Adrenal gland (tissue), 19 donors: ENCODE measurements at places on chromosomes 5 and 9. TPM values are rescaled to one million over a fixed set of nuclear protein-coding genes. Genes with fewer than 3 reads are reported as not detected.

GPR21 gene
- total RNA-seq = 1.4 TPM

- H3K36me3 ChIP-seq = no peaks in the 10 kb centered on the region
- H3K4me1 ChIP-seq = peaks cover 31% of the 10 kb centered on the region
- no peak for DNase-seq
- no peaks in the 10 kb centered on the region for H3K27me3 ChIP-seq
- H3K4me3 ChIP-seq = no peak overlapping the region
Measured at GRCh38 chr9:106877345-106877744, 14.4 kb downstream of the ZNF462 start.

GRCh38 chr5:4230786-4231641, 635.4 kb downstream of the IRX1 start:
- H3K36me3 ChIP-seq = no peaks in the 10 kb centered on the region
- no peak overlapping the region for H3K27ac ChIP-seq
- DNase-seq = no peak
- H3K4me1 ChIP-seq = no peaks in the 10 kb centered on the region
- H3K4me3 ChIP-seq = no peak overlapping the region
- H3K27me3 ChIP-seq = no peaks in the 10 kb centered on the region

DNA sequence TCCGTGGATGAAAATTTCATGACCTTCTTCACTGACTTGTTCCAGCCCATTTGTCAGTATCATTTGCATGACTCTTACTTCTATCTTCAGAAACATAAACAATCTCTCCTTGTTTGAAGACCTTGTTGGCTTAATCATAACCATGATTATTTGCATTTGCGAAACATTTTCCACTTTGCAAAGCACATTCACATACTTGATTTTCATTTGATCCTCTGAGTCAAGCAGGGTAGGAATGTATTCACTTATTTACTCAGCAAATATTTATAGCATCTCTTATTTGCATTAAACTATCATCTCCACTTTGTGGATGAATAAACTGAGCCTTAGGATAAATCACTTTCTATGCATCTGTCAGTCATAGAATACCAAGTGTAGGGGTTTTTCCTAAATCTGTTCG, 343.0 kb upstream of the SGCD start:
- H3K27me3 ChIP-seq = no peaks in the 10 kb centered on the region
- H3K36me3 ChIP-seq = no peaks in the 10 kb centered on the region
- DNase-seq = no peak
- H3K4me1 ChIP-seq = no peaks in the 10 kb centered on the region
- H3K4me3 ChIP-seq = no peak overlapping the region

DNA sequence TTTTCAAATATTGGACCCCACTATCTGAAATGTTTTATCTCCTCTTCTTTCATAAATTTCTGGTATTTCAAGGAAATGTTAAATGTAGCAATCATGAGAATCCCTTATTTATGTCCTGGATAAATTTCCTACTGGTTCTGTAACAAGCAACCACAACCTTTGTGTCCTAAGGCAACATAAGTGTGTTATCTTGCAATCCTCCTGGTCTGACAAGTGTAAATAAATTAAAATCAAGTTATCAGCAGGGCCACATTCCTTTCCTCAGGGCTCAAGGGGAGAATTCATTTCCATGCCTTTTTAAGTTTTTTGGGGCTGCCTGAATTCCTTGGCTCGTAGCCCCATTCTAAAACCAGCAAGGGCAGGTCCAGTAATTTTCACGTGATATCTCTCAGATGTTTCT, 83.2 kb downstream of the CDH9 start:
- no peaks in the 10 kb centered on the region for H3K4me1 ChIP-seq
- no peak overlapping the region for H3K27ac ChIP-seq
- no peak overlapping the region for H3K4me3 ChIP-seq
- no peaks in the 10 kb centered on the region for H3K36me3 ChIP-seq
- no peaks in the 10 kb centered on the region for H3K27me3 ChIP-seq
- DNase-seq = no peak

DNA sequence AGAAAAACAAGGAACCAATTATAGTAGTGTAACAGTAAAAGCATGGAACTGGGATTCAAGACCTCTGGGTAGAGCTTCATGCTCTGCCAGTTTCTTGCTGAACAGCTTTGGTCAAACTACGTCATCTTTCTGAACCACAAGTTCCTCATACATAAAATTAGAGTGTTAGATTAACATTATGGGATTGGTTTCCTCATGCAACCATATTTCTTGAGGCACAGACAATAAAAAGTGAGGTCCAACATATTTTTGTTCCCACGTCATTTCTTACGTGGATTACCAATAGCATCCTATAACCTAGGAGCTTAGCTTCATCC, 354.8 kb downstream of the TMEM232 start:
- H3K27me3 ChIP-seq = no peaks in the 10 kb centered on the region
- no peaks in the 10 kb centered on the region for H3K36me3 ChIP-seq
- no peaks in the 10 kb centered on the region for H3K4me1 ChIP-seq

DNA sequence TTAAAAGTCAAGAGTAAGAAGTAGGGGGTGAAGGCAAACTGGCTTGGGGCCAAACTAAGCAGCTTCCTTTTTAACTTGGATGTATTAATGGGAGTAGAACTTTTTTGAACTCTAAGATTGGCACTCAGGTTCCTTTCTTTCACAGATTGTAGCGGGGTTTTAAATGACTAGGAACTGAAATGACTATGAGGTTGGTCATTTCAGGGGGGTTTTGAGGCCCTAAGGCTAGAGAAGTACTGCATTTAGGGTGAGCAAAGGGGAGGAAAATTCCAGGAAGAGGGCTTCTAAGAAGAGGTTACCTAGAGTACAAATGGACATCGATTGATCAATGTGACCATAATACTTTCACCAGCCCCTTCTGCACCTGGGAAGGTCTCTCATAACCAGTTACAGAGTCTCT, 381.8 kb downstream of the MLLT3 start:
- H3K4me1 ChIP-seq = no peaks in the 10 kb centered on the region
- no peak for DNase-seq
- H3K4me3 ChIP-seq = no peak overlapping the region
- H3K27me3 ChIP-seq = no peaks in the 10 kb centered on the region

HAVCR2 gene
- 16.0 TPM for total RNA-seq

IFNK gene
- not detected for total RNA-seq

TMEM174 gene
- total RNA-seq = not detected

DNA sequence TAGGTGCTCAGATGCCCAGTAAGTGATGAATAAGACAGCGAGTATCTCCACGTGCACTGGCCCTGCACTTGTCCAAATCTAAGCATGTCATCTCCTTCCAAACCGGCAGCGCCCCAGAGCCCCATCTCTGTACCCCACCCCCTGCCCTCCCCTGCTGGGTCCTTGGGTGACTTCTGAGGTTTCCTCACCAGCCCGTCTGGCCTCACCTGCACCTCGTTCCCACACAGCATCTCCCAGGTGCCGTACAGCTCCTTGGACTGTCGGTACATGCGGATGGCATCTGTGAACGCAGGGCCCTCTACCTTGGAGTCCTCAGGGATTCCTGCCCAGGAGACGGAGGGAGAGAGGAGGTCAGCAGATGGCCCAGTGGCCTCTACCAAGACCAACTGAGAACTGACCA, 66.3 kb downstream of the LRSAM1 start:
- H3K4me3 ChIP-seq = no peak overlapping the region
- H3K27ac ChIP-seq = no peak overlapping the region
- peaks cover 29% of the 10 kb centered on the region for H3K4me1 ChIP-seq
- peaks cover 50% of the 10 kb centered on the region for H3K36me3 ChIP-seq
- H3K27me3 ChIP-seq = no peaks in the 10 kb centered on the region
- DNase-seq = no peak

COL27A1 gene
- total RNA-seq = 12.7 TPM

DNA sequence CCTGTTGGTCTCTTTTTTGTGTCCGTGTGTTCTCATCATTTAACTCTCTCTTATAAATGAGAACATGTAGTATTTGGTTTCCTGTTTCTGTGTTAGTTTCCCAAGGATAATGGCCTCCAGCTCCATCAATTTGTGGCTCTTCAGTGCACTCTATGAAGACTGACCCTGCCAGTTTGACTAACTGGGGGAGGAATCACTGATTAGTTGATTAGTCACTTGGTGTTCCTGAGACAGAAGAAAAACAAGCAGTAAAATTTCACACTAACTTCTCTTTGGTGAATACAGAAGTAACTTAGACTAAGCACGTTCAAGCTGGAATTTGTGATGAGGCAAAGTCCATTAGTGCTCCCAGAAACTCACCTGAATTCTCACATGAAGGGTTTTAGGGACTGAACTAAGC, 495.8 kb upstream of the RORB start:
- no peak overlapping the region for H3K4me3 ChIP-seq
- H3K4me1 ChIP-seq = no peaks in the 10 kb centered on the region
- H3K36me3 ChIP-seq = no peaks in the 10 kb centered on the region
- no peak overlapping the region for H3K27ac ChIP-seq

- no peak overlapping the region for H3K4me3 ChIP-seq
- no peaks in the 10 kb centered on the region for H3K36me3 ChIP-seq
- H3K4me1 ChIP-seq = no peaks in the 10 kb centered on the region
Measured at GRCh38 chr5:135713161-135713915, 121.1 kb upstream of the SLC25A48 start.

- H3K27ac ChIP-seq = no peak overlapping the region
- H3K4me1 ChIP-seq = no peaks in the 10 kb centered on the region
- H3K27me3 ChIP-seq = no peaks in the 10 kb centered on the region
Measured at GRCh38 chr9:90114641-90115425, 510.0 kb downstream of the GADD45G start.

OBP2B gene
- total RNA-seq = not detected

DNA sequence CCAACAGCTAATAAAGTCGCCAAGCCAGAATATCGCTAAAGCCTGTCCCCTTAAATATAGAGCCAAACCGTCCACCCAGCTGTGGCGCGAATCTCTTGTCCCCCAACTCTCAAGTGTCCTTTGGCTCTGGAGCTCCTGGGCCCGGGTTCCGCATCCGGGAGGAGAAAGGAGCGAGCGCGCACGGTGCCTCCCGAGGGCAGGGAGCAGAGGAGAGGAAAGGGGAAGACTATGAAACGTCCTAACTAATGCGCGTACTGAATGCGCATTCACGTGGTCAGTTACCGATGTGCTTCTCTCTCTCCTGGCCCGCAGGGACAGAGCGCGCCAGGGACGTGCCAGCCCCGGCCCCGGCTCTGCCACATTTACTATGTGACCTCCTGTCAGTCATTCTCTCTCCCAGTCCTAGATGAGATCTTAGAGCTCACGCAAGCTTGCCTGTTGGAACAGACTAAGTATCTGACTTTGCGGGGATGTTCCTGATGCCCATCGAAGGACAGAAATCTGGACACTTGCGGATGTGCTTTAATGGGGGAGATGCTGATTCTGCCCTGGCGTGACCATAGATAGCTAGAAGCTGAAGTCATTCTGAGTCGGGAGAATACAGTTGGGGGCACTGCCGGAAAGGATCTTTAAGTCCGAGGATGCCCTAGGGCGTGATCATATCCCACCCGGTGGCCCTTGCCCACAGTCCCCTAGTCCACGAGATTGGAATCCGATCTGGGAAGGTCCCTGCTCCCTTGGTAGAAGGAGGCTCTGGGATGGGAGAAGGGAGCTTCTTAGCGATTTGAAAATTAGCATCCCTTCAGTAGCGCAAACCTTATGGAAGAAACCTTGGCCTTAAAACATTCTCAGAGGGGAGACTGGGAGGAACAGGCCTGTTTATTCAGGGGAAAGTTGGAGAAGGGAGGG, 5.7 kb upstream of the EBF1 start:
- H3K27ac ChIP-seq = no peak overlapping the region
- H3K36me3 ChIP-seq = no peaks in the 10 kb centered on the region
- H3K4me1 ChIP-seq = peaks cover 8% of the 10 kb centered on the region
- DNase-seq = no peak
- H3K4me3 ChIP-seq = no peak overlapping the region

RNF208 gene
- 33.8 TPM for total RNA-seq

NFIB gene
- 25.7 TPM for total RNA-seq

- no peaks in the 10 kb centered on the region for H3K27me3 ChIP-seq
- no peak overlapping the region for H3K4me3 ChIP-seq
- H3K36me3 ChIP-seq = no peaks in the 10 kb centered on the region
- no peak overlapping the region for H3K27ac ChIP-seq
- no peak for DNase-seq
Measured at GRCh38 chr9:23682352-23682751, 143.7 kb downstream of the ELAVL2 start.

RBM27 gene
- total RNA-seq = 10.8 TPM

- no peak overlapping the region for H3K4me3 ChIP-seq
- peaks cover 13% of the 10 kb centered on the region for H3K27me3 ChIP-seq
- no peaks in the 10 kb centered on the region for H3K4me1 ChIP-seq
Measured at GRCh38 chr5:136208916-136209315, 16.0 kb upstream of the SMIM32 start.

GRCh38 chr5:163571744-163572143, 66.3 kb downstream of the MAT2B start:
- no peaks in the 10 kb centered on the region for H3K36me3 ChIP-seq
- H3K4me1 ChIP-seq = no peaks in the 10 kb centered on the region
- DNase-seq = no peak
- no peak overlapping the region for H3K27ac ChIP-seq
- peaks cover 11% of the 10 kb centered on the region for H3K27me3 ChIP-seq

MAST4 gene
- 51.0 TPM for total RNA-seq

- H3K4me3 ChIP-seq = no peak overlapping the region
- no peaks in the 10 kb centered on the region for H3K36me3 ChIP-seq
- no peaks in the 10 kb centered on the region for H3K27me3 ChIP-seq
- H3K4me1 ChIP-seq = peaks cover 6% of the 10 kb centered on the region
- H3K27ac ChIP-seq = no peak overlapping the region
Measured at GRCh38 chr5:184471-184870, 6.8 kb upstream of the LRRC14B start.

CYSRT1 gene
- total RNA-seq = 0.90 TPM

- no peaks in the 10 kb centered on the region for H3K4me1 ChIP-seq
- DNase-seq = no peak
- no peak overlapping the region for H3K27ac ChIP-seq
- peaks cover 4% of the 10 kb centered on the region for H3K27me3 ChIP-seq
- no peaks in the 10 kb centered on the region for H3K36me3 ChIP-seq
- no peak overlapping the region for H3K4me3 ChIP-seq
Measured at GRCh38 chr9:19976226-19976625, 187.4 kb upstream of the SLC24A2 start.

DNA sequence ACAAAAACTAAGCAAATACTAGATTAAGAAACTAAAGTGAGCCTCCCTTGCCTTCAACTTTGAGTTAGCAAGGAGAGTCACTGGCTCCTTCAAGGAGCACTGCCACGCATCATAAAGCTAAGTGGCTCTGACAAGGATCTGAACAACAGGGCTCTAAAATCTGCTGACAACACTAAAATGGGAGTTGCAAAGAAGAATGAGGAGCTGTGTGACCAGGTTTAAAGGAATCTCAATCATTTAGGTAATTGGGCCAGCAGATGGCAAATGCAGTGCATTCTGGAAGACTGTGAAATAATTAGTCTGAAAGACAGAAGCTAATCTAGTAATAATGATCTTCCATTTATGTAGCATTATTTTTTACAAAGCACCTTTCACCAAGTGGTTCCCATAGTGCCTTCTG, 297.0 kb upstream of the TAS2R1 start:
- DNase-seq = no peak
- H3K27me3 ChIP-seq = no peaks in the 10 kb centered on the region
- no peaks in the 10 kb centered on the region for H3K4me1 ChIP-seq
- no peak overlapping the region for H3K4me3 ChIP-seq
- no peak overlapping the region for H3K27ac ChIP-seq
- H3K36me3 ChIP-seq = no peaks in the 10 kb centered on the region
